AG04449 (cell line): ENCODE measurements at places on chromosomes 3 and 15.

- no peak for DNase-seq
Observed at GRCh38 chr3:143601723-143602484, 246.4 kb downstream of the SLC9A9 start.

GRCh38 chr3:186489507-186489906 is 54.7 kb downstream of the CRYGS start:
- DNase-seq: no peak

DNA sequence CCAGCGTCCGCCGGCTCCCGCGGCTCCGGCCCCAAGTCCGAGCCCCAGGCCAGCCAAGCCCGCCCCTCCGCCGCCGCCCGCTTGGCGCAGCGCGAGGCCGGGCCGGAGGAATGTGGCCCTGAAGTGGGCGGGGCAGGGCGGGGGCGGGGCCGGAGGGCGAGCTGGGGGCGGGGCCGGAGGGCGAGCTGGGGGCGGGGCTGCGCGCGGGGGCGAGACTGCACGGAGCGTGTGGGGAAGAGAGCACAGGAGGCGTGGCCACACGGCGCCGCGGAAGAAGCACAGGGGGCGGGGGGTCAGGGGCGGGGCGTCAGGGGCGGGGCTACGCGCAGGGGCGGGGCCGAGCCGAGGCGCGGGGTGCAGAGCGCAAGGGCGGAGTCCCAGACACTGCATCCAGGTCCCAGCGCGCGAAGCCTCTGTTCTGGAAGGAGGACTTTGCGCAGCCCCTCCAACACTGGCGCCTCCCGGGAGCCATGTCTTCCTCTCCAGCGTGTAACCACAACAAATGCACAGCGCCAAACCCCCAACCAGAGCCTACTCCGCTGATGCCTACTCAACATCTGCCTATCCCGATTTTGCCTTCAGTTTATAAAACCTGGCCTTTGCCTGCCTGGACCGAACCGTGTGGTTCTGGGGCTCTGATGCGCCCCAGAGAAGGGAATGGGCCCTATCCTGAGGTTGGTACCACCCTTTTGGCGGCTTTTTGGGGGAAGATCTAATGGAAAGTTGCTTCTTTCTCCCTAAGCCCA is 105.5 kb downstream of the IQSEC1 start:
- DNase-seq: no peak

- no peak for DNase-seq
Observed at GRCh38 chr3:104263477-104263876, 1103.2 kb upstream of the ALCAM start.

- DNase-seq: no peak
Observed at GRCh38 chr3:5231487-5231886, 44.0 kb downstream of the EDEM1 start.

DNA sequence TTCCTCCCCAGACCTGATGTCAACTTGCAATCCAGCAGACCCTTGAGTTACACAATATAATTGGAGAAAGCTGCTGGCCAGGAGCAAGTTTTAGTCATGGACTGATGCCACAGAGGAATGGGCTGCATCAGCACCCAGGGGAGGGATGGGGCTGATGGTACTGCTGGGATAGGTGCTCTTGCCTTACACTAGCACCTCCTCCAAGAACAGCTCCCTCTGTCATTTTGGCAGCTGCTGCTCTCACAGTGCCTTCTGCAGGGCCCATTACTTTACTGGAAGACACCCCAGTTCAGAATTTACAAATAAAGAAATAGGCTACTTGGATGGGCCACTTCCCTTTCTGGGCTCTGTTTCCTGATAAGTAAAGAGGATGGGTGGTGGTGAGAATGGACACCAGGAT is 85.3 kb upstream of the RORA start:
- no peak for DNase-seq

DNA sequence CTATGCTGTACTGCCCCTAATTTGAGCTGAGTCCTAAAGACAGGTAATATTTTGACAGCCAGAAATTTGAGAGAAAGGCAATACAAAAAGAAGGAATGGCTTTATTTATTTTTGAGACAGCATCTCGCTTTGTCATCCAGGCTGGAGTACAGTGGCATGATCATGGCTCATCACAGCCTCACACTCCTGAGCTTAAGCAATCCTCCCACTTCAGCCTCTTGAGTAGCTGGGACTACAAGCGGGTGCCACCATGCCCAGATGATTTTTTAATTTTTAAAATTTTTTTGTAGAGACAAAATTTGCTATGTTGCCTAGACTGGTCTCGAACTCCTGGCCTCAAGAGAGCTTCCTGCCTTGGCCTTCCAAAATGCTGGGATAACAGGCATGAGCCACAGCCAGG is 77.4 kb upstream of the SLC4A7 start:
- DNase-seq: no peak

- no peak for DNase-seq
Observed at GRCh38 chr3:100009276-100010086, 104.8 kb downstream of the FILIP1L start.

- no peak for DNase-seq
Observed at GRCh38 chr3:147390589-147391569, 15.5 kb downstream of the ZIC4 start.

DNA sequence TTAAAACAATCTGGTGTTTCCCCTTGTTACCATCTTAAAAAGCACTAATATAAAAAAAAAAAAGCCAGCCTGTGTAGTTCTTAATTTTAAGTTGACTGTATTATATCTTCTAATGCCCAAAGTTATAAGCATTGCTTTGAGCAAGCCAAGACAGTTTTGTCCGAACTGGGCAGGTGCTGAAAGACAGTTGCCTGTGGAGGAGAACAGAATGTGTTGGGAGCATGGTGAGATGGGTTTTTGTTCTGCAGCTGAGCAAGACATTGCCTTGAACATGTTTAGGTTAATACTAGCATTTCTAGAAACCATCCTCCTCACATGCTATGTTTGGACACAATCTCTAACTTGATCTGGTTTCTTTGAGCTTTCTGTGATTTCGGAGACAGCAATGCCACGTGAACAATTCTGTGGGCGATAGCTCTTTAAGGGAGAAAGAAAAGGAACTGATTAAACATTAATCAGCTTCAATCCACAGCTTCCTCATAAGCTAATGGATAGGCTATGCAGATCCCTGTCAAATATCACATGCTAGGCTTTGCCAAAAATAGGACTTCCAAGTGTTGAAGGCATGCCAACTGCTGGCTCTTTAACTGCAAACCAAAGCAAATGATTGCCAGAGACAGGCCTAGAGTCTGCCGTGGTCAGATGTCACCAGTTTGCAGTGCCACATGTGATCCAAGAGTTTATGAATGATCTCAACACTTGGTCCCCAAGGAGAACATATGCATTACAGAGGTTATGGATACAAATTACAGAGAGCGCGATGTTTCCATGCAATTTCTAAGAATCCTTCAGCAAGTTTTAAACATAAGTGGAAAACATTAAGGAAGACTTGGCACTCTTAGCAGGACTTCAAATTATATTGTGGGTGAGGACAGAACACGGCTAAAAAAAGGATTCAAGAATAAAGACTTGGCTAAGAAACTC is 428.1 kb downstream of the ROBO2 start:
- no peak for DNase-seq

DNA sequence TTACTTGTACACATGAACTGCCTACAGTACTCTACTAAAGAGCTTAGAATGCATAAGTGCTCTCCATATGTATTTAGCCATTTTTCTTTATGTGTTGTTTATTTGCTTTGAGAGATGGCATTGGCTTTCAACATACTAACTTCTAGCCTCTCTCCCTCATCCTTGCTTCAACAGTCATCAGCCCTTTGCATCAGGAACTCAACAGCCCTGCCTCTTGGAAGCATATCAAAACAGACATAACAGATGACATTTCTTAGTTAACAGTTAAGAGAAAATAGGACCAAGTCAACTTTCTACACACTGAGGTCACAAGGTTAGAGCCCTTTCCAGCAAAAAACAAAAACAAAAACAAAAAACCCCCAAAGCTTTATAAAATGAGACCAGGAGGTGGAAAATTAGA is 145.6 kb downstream of the TCF12 start:
- no peak for DNase-seq

DNA sequence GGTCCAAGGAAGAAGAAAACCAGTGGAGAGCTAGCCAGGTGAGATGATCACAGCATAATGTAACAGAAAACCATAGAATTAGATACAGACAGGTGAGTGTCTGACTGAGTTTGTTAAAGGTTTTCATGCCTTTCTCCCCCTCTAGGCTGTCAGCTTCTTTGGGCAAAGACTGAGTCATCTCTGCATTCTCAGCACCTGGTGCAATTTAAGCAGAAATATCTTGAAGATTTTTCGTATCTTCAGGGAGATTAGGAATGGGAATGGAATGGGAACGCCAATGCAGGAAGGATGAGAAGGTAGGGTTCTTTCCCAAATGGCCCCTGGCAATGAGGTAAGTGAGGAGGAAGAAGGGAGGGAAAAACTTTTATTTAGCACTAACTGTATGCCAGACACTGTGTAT is 122.0 kb upstream of the SLC7A14 start:
- no peak for DNase-seq

DNA sequence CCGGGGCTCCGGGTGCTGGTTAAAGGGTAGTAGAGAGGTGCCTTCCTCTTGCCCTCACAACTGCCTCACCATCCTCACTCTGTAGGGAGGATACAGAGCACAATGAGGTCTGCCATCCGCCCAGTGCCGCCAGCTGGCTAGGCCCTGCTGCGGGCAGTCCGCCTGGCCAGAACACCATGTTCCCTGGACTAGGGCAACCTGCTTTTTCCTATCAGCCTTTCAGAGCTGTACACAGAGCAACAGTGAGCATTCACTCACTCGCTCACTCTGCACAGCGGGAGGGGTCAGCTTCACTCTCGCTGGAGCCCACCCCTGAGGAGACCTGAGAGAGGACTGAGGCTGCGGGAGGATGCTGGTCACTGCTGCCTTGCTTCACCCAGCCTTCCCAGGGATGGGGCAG is 218.7 kb upstream of the CHRNA7 start:
- DNase-seq: no peak

DNA sequence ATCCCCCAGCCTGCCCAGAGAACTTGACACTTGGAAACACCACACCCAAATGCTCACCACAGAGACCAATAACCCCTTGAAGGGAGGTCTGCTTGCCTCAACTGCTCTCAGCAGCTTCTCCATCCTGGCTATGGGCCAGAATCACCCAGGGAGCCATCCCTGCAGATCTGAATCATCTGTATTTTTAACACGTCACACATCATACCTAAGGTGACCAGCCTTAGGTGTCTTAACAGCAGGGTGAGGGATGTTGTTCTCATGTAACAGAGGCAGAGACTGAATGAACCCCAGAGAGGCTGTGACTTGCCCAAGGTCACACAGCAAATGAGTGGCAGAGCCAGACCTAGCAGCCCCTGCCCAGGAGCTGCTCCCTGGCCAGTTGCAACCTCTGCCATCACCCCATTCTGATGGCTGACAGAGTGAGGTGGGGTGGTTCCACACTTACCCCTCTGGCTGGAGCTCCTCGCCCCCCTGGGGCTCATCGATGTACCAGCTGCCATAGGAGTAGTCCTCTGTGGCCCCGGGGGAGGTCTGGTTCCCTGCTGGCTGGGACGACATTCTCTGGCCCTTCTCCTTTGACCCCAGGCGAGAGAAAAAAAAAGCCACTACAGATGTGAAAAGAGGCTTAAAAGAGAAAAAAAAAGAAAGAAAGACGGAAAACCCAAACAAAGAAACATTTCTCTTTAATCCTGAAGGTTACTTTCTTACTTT is 722 bp downstream of the STRA6 start:
- DNase-seq: no peak

- no peak for DNase-seq
Observed at GRCh38 chr15:98778263-98778959, 130.1 kb downstream of the IGF1R start.

DNA sequence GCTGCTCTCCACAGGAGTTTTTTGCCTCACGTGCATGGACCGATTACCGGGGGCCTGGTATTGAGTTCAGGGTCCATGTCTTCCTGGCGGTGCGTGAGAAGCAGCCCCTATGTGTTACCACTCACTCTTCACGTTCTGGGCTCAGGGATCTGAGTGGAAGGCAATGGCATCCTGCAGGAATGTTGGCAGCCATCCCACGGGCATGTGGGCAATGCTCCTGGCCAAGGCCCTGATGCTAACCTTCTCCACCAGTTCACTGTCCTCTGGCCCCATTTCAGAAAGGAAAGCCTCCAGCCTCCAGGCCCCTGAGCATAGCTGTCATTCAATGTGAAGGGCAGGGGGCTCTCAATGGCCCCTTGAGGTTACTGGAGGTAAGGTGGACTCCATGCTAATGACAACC is 43.0 kb upstream of the KY start:
- DNase-seq: no peak

DNA sequence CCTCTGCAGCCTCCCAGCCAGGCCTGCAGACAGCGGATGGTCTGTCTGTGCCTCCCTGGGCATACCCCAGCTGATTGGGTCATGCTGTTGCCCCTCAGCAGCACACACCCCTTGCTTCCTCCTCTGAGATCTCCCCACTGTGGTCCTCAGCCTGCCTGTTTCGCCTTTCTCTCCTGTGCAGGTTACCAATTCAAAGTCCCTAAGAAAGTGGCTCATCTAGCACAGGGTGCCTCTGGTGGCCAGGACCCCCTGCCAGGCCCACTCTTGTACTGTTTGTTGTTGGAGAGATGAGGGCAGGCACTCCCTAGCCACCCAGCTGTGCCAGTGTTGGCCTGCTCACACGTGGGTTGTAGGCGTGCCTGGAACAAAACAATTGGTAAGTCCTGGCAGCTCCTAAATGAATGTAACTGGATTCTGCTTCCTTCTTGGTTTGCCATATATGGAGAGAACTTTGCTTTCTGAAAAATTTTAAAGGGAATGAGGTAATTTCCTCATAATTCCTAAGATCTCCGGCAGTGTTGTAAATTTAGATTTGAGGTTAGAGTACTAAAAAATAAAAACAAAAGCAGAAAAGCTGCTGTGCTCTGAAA is 213.2 kb upstream of the IL12A start:
- no peak for DNase-seq

DNA sequence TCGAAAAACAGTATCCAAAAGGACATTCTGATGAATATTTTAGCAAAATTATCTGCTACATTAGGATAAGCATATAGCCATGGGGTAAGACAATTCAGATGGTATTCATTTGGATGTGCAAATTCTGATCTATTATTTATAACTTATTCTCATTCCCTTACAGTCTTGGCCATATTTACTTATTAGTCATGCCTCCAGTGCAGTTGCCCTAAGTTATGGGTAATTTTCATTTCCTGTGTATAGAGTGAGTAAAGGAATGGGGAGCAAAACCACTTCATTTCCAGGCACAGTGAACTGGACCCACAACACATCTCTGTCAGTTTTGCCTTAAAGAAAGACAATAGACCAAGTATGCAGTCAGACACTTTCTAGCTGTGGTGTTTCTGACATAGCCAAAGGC is 134.3 kb downstream of the POLQ start:
- DNase-seq: no peak

DNA sequence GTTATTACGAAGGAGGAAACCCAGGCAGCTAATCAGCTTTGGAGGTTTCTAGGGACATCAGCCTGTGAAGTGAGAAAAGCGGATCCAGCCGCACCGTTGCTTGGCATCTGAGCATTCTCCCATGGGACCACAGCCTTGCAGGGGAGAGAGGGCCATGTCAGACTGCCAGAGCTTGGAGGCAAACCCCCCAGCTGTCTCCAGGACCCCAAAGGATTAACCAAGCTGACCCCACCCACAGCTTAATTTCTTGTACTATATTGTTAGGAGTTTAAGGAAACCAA is 5.1 kb downstream of the IGDCC3 start:
- DNase-seq: no peak

GRCh38 chr15:79943820-79944219 is 27.2 kb downstream of the BCL2A1 start:
- no peak for DNase-seq

GRCh38 chr3:70501561-70501960 is 189.1 kb upstream of the MDFIC2 start:
- DNase-seq: no peak

GRCh38 chr15:91908391-91908790 is 54.9 kb downstream of the SLCO3A1 start:
- no peak for DNase-seq
